MCF 10A (cell line): ENCODE measurements at places on chromosomes 2 and 18.
A peak's percentile ranks its signal among the peaks of the same experiment; 100 is the strongest.

DNA sequence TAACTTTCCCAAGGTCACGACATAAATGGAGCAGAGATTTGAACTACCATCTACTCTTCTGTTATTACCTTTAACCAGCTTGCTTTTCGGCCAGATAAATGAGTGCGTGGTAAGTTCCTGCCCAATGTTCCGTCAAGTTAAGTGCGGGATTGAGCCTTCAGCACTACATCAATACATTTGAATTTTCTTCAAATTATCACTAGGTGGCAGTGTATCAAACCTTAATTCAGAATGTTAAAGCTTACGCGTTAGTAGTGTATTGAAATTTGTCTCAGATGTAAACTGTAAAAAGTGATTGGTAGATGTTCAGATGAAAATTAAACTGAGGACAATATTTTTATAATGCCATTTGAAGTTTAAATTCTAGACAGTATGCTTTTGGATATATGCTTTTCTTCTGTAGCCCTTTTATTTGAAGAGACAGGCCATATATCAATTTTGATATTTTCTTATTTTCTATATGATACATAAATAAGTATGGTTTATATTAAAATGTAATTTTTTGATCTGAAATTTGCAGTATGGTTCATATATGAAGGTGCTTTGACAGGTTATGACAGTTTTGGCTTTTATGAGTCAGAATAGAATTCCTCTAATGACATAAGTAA is 681.3 kb downstream of the ADCYAP1 start:
- DNase-seq: peak; percentile 45

GRCh38 chr2:98738304-98738703 is 7.4 kb upstream of the MGAT4A start:
- no peak for DNase-seq

GRCh38 chr18:36812678-36813077 is 16.1 kb downstream of the TPGS2 start:
- DNase-seq: no peak

DNA sequence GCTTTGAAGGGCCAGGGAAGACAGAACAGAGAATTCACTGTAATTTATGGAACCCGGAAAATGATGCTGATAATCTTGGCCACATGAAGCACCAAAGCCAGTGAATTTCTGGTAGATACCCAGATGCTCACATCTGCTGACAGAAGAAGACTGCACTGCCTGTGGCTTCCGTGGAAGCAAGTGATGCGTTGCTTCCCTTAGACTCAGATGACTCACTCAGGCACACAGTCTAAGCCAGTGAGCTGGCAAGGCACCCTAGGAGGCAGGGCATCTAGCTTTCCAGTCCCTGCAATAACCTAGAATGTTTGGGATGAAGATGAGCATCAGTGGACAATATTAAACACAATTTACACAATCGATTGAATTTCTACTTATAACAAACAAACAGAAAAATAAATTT is 284.7 kb downstream of the CMPK2 start:
- peak; percentile 67 for DNase-seq

DNA sequence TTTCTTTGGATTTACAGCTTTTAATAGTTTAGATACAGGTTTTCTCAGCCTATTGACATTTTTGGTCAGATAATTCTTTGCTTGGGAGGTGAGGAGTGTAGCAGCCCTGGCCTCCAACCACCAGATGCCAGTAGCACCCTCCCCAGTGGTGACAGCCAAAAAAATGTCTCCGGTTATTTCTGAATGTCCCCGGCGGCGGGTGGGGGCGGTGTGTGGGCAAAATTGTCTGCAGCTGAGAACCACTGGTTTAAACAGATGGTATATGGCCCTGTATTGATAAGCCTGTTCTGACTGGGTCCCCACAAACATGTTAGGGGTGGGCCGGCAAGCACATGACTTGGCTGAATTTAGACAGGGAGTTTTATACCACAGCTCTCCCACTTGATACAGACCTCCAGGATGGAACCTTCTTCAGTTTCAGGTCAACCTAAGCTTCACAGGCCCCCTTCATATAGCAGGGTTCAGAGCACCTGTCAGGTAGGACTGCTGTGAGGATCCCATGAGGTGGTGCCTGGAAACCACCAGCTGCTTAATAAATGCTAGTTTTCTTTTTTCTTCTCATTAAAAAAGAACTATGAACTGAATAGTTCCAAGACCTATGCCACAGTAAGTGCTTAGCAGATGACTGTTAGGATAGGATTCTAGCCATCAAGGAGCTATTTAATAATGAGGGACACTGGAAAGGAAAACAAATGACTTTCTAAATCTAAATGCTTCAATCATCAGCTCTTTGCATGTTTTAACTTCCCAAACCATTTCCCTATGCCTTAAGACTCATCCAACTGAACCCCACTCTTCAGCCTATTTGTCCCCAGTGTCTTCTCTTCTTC is 18.1 kb downstream of the LPIN2 start:
- DNase-seq: no peak

GRCh38 chr2:58762176-58762781 is 521.2 kb upstream of the FANCL start:
- DNase-seq: peak; percentile 81

DNA sequence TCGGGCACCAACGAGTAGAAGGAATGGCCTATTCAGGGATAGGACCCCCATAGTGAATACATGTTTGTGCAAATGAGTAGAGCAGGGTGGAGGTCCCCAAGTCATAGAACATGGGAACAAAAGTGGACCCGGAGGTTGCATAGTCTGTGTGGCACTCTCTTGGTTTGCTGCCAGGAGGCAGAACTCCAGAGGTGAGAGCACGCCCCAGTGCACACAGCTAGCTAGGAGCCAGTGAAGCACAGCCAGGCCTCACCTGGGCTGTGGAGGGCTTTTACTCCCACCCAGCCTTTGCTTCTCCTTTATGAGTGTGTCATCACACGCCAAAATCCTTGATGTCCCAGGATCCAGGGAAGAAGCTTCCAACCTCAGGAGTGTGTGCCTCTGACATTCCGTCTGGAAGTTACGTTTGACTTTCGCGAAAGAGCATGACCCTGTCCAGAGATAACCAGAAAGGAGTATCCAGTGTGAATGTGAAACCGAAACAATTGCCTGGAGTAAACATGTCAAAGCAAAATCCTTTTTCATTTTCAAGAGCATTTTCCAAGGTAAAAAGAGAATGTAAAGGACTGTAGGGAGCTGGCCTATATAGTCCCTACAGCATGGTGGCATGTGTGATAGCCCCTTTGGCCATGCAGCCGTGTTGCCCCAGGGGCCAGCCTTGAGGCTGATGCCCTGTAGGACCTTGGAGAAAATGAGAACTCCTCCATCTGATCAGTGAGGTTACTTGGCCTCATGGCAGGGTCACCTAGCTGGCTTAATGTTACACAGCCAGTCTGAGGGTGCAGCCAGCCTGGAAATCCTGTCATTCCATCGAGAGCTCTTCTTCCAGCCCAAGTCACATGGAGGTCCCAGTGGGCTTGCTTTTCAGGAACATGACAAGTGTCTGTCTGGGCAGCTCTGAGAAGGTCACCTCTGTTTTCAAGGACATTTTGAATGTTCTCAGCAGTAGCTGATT is 8.8 kb downstream of the TRIB2 start:
- no peak for DNase-seq

DNA sequence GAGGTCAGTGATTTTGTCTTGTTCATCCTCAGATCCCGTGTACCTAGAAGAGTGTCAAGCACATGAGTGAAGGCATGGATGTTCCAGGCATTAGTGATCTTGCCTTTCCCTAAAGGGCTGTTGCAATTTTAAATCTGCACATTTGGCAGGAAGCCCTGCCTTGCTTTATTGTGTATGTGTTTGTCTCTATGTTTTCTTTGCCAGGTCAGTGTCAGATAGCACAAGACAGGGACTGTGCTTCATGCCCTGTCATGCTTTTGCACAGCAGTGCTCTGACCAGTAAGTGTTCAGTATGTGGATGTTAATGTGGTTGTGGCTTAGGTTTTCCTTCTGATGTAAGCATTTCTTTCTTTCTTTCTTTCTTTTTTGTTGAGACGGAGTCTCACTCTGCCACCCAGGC is 131.5 kb downstream of the RGPD3 start:
- DNase-seq: peak; percentile 21

- no peak for DNase-seq
These were observed 37.7 kb downstream of the ADAM23 start for GRCh38 chr2:206481056-206481455.

DNA sequence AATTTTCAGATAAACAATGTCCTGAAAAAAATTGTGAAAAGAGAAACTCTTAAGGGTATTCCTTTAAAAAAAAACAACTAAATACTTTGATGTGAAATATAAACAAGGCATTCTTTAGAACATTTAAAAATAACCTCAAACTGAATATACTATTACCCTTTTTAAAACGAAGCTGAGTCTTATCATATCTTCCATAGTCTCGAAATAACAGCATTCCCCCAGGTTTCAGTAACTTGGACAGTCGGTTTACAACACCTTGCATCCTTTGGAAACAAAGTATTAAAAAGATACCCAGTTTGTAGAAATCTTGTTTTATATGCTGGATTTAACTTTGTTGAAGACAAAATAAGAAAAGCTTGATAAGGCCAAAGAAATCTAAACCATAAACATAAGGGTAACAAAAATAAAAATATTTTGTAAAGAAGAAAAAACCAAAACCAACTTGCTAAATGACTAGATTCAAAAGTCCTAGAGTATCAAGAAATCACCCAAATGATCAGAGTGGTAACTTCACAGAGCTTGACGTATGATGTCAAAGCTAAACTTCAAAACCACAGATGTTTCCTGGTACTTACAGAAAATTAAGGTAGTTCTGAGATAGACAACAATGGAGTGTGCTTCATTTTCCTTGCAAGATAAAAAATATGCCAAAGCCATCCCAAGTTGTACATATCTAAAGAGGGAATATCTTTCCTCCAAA is 107.8 kb downstream of the METTL8 start:
- no peak for DNase-seq

DNA sequence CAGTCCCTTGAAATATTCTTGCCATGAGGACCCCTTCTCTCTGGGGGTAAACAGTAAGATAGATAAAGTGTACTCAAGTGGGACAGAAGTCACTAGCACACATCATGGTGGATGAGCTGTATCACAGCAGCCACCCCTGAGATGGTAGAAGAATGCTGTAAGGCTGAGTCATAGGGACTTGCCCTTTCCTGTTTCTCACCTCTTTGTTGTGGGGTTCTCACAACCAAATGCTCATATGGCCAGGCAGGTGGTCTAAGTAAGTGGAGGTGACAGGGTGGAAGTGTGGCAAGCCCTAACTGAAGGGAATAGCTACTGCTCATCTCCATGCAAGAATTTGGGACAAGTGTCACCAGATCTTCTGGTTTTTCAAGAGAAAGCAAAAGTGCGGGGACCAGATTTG is 202.7 kb upstream of the SLC14A2 start:
- DNase-seq: peak; percentile 57

DNA sequence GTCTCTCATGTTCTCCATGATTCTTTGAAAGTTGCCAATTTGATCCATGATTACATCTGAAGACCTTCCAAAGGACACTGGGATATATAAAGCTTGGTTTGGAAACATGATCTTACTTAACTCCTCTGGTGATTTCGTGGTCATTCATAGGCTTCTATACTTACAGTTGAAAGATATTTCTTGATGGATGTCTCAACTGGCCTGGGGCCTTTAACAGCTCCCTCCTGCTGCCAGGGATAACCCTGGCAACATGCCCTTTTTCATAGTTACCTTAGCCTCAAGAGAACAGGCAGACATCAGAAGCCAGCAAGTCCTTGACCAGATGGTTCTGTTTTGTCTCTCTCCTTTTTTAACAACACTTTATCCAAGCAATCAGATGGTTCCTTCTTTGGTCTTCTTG is 23.5 kb upstream of the MFF start:
- peak; percentile 24 for DNase-seq

DNA sequence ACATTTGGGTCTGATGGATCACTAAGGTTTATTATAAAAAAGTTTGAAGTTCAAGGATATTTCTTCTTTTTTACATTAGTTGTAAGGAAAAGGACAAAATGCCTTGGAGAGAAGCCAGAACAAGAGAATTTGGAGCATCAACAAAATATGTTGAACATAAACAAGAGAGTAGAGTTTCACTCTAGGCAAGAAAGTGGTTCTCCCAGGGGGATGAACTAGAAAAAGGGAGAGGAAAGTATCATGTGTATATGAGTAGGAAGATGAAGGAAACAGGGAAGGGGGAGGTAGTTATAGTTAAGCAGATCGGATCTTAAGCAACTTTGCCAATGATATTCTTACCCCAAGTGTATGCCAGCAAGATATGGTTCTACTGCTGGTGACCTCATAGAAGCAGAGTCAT is 63.8 kb upstream of the GALNT3 start:
- no peak for DNase-seq

GRCh38 chr2:171226461-171226860 is 65.8 kb upstream of the TLK1 start:
- DNase-seq: no peak

GRCh38 chr18:52439457-52439856 is 99.5 kb downstream of the DCC start:
- DNase-seq: no peak

GRCh38 chr2:212117926-212118325 is 420.7 kb downstream of the ERBB4 start:
- DNase-seq: no peak

- peak; percentile 64 for DNase-seq
These were observed 15.1 kb downstream of the COBLL1 start for GRCh38 chr2:164826293-164827243.

DNA sequence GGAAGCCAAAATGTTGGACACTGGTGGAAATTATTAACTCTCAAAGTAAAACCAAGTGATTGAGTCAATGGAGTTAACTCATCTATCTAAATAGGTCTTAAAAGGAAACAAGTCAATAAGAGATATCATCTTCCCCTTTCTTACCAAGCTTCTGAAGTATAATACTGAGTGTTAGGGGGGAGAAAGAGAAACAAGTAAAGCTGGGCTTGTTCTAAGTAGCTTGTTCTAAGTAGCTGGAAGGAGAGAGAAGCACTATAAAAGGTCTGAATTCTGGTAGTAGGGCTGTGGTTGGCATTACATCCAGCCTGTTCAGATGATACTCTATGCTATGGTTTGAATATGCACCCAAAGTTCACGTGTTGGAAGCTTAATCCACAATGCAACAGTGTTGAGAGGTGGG is 26.8 kb downstream of the YES1 start:
- no peak for DNase-seq

GRCh38 chr2:1956520-1957289 is 212.4 kb upstream of the PXDN start:
- DNase-seq: no peak

DNA sequence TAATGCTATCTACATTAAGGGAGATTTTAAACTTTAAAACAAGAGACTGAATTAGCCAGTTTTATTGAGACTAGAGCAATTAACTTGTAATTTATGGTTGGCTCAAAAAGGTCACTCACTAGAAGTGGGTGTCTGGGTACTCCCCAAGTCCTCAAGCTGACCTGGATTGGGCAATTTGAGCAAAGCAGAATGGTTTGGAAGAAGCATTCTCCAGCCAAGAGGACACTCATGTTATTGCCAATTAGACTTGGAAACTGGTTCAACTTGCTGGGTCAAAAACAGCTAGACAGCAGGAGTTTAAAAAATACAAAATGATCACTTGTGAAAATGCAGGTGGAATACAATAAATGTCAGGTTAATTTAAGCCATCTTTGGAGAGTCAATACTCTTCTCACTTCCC is 29.5 kb upstream of the MYO1B start:
- DNase-seq: no peak

DNA sequence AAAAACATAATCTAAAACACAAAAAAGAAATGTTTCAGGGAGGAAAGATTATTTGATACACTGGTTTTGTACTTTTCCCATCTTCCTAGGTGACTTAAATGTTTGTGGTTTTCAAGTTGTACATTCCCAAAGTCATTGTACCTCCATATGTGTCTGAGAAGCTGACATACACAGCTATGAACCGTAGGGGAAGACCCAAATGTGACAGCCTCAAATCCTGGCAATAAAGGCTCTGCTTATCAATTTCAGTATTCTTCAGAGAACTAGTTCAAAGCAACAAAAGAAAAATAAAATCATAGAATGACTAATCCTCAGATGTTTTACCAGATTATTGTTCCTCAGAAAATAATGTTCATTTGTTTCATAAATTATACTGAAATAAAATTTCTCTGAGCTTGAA is 2.5 kb downstream of the DYNC2LI1 start:
- DNase-seq: no peak
